CD4-positive, alpha-beta T cell treated with Interleukin-2 at 100 ng/mL for 4 hours (primary cell): ENCODE measurements at places on chromosomes 7 and 10.

DNA sequence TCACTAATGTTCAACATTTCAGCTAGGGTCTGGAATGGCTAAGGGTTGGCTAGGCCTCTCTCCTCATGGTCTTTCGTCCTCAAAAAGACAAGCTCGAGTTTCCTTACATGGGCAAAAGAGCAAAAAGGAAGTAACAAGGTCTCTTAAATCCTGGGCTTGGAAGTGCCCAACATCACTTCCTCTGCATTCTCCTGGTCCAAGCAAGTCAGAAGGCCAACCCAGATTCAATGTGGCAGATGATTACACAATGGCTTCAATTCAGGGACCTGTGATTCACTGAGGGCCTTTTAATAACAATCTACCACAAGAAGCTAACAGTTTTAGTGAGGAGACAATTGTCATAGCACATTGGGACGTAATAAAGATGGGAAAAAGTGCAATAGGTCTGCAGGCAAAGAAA is 4.4 kb upstream of the NUP205 start:
- DNase-seq, result no peak

DNA sequence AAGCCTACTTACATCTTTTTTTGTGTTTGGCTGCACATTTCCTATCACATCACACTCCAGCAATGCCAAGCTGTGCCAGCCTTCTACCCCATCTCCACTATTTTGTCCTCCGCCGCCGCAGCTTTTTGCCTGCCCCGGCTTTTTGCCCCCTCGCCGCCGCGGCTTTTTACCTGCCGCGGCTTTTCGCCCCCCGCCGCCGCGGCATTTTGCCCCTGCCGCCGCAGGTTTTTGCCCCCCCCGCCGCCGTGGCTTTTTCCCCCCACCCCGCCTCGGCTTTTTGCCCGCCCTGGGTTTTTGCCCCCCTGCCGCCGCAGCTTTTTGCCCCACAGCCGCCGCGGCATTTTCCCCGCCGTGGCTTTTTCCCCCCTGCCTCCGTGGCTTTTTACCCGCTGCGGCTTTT is 506.0 kb downstream of the ZNF37A start:
- DNase-seq, result no peak

DNA sequence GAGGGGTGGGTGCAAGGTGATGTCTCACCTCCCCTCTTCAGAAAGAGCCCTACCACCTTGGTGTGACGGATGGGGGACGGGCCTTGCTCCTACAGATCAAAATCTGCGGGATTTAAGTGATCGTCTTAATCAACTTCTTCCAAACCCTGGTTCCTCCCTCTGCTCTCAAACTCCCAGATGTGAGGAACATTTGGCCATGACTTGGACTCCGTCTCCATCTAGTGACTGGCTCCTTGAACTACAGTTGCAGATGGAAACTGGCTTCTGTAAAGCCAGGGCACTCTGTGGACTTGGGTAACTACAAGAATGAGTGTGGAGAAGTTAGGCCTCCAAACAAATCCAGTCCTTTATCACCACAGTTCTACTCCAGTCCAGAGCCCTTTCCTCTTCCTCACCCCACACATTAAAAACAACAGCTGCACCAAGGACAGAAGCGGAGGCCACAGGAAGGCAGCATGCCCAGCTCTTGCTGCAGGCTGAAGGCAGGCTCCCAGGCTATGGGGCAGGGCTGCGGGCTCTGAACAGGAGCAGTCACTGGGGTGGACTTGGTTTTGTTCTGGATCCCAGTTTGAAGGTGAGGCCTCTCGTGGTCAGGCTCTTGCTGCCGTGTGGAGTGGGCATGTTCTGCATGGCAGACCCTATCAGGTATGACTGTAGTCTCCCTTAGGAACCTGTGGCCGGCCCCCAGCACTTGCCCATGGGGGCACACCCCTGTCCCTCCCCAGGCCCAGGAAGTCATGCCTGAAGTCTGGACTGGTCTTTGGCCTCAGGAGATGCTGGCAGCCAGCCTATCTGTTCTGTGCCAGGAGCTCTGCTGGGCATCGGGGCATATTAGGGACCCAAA is 79.4 kb downstream of the VWC2 start:
- no peak for DNase-seq

DNA sequence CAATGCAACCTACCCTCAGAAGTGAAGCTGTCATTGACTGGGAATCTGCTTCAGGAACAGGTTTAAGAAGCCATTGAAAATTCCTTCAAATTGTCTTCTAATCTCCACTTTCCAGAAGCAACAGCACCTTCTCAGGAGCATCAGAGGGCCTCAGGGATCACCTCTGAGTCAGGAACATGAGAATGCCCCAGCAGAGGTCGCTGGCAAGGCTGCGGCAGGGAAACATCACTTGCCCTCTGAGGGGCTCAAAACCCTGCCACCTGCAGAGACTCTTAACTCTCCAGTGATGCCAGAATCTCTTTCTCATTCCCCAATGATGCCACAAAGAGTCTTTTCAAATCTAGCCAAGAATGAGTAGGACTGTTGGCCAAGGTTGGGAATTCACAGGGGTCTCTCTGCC is 5.9 kb upstream of the MAPK8 start:
- DNase-seq, result no peak

DNA sequence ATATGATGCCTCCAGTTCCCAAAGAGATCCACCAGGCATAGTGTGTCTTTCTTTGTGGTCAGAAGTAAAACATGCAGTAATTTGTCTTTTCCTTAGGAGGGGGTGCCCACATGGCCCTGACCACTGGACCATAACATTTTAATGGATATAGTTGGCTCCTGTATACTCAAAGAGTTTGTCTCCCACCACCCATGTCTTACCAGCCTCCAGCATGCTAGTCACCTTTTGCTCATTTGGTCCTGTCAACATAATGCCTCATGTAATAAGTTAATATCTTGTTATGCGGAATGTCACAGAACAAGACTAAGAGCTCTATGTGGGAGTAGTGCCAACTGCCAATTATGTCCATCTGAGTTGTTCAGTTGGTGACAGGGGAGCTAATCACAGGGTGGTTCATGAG is 83.4 kb upstream of the IFRD1 start:
- no peak for DNase-seq

DNA sequence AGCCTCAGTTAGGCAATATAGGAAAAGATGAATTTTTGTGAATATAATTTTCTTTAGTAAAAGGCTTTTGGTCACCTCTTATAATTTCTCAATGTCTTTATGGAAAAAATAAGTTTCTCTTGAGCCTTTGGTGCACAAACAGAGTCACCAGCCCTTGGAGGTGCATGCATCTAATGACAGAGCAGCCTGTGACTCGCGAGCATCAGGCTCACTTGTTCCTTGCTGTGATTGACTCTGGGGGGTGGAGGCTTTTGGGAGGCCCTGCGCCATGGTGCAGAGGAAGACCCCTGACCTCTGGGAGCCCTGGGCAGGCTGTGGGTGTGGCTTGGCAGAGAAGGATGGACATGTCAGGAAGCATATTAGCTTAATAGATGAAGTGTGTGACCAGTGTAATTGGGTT is 60.2 kb downstream of the FIGNL1 start:
- peak; percentile 39 for DNase-seq

- DNase-seq, result no peak
Measured at GRCh38 chr10:58319599-58319998, 15.2 kb upstream of the UBE2D1 start.

- DNase-seq, result no peak
Measured at GRCh38 chr10:35573796-35574195, 31.3 kb upstream of the GJD4 start.
